ENCODE measurements at places on chromosomes 1 and 21.

DNA sequence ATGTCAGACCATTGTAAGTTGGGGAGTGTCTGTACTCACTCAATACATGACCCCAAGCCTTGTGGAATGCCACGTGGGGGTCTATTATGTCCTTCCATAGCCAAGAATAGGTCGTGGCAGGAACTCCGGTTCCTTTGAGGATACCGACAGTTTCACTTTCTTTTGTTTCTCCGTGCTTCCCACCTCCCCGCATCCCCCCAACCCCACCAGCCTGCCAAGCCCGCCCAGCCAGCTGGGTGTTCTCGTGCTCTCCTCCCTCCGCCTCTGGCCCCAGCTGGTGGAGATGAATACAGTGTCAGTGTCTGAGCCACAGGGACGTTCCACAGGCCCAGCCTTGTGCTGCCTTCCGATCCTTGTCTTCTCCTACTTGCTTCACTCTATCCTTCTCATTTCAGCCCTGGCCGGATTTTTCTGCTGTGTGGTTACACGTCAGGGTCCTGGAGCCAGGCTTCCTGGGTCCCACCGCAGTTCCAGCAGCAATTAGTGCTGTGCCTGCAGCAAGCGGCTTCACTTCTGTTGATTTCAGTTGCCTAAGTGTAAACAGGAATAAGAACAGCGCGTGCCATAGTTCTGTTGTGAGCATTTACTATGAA, 4.1 kb upstream of the AGTRAP start:
- no peak for DNase-seq

DNA sequence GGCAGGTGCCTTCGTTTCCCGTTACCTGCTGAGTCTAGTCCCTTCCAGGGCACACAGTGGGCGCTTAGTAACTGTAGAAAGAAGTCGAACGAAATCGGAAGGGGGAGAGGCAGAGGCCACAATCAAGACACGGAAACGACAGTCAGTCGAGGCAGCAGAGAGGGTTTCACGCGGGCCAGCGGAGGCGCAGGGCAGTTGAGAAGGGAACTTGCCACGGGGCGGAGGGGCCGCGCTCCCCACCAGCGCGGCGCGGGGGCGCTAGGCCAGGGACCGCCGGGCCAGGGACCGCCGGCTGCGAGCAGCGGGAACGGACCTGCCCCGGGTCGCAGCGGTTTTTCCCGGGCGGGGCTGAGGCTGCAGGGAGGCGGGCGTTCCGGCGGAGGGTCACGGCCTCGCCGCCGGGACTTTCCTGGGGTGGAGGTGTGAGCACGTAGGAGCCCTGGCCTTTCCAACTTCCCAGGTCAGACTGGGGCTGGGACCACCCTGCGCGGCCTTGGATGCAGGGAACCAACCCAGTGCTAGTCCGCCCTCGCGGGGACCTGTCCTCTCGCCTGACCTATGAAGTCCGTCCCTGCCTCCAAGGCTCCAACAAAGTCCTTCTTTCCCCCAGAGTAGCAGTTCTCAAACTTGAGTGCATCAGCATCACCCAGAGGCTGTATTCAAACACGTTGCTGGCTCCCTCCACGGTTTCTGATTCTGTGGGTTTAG, 150.1 kb upstream of the FGGY start:
- DNase-seq, result peak; percentile 29

GRCh38 chr21:14547834-14548513, 1.9 kb upstream of the SAMSN1 start:
- DNase-seq, result peak; percentile 45

DNA sequence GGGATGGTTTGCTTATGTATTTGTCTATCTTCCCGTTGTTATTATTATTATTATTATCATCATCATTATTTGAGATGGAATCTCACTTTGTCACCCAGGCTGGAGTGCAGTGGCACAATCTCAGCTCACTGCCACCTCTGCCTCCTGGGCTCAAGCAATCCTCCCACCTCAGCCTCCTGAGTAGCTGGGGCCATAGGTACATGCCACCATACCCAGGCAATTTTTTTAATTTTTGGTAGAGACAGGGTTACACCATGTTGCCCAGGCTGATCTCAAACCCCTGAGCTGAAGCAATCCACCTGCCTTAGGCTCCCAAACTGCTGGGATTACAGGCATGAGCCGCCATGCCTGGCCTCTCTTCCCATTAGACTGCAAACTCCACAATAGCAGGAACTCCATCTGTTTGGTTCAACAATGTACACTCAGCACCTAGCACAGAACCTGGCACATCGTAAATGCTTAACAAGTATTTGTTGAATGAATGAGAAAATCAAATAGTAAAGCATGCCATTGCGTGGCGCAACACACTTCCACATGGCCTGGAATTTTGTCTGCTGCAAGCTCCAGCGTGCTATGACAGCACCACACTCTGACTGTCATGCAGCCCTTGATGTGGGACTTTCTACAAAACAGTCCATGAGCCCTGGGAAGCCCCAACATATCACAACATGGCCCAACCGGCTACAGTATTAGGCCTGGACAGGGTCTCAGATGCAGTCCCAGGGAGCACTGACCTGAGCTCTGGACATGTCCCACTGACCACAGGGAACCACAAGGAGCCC, 3.8 kb upstream of the TINAGL1 start:
- DNase-seq, result no peak

DNA sequence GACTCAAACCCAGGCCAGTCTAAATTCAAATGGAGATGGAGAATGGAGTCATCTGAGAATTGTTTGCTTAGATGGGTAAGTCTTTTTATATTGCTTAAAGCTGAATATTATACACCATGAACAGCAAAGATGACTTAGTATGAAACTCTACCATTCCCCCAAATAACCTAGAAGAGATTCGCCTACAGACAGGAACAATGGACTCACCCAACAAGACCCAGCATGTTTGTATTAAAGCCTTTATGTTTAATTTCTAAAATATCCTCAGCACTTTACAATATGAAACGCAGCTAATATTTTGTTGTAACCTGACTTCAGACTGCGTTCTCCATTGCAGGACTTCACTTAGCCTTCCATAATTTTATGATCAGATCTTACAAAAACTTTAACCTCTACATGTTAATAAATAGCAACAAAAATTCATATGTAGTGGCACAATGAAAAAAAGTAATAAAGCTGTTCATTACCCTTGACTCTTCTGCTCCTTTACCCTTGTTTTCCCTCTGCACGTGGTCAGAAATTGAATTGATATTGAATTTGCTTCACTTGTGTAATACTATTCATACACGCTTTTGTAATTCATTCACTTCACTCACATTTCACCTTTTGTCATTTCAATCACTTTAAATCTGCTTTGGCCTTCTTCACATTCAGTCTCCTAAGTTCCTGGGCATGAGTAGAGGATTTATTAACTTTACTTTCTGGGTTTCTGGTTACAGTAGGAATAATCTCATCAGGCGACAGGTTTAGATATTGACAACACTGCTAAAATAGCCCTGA, 177.3 kb upstream of the PTBP2 start:
- DNase-seq, result no peak

DNA sequence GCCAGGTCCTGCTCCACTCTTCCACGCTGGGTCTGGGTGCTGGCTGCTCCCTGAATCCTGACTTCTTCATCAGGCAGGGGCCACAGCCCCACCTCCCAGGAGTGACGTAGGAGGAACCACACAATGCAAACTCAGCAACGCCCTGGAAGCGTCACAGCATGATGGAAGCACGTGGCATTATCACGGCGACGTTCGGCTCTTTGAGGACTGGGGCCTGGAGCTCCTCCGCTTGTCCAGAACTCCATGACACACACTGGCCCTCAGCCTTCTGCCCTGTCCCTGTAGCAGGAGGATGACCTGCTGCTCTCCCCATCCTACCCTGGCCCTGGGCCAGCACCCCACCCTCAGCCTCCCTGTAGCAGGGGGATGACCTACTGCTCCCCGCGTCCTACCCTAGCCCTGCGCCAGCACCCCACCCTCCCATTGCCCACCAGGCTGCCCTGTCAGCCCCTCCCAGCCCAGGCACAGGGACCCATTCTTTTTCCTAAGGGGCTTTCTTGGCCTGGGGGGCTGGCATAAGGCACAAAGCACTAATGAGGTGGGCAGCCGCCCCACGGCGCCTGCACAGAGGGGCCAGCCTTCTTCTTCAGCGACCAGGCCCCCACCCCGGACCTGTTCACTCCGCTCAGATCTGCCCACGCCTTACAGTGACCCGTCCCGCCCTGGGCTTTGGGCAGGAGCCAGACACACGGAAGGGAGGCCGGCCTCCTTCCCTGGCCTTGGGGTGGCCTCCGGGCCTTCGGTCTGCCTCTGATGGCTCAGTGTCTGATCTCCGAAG, 65.7 kb downstream of the DHRS3 start:
- no peak for DNase-seq

DNA sequence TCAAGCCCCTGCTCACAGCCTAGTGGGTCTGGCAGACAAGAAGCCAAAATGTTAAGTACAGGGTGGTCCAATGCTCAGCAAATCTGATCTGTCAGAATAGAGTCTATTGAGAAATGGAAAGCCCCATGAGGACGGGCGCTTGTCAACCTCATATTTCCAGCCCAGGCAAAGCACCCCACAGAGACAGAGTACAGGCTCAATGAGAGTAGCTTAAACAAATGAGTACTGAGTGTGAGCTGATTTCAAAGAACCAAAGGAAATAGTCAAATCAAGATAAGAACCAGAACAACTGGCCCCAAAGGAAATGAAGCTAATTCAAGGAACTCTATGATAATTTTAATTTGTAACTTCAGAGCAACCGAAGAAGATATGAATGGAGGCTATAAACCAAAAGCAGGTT, 44.6 kb upstream of the SLC30A1 start:
- no peak for DNase-seq

DNA sequence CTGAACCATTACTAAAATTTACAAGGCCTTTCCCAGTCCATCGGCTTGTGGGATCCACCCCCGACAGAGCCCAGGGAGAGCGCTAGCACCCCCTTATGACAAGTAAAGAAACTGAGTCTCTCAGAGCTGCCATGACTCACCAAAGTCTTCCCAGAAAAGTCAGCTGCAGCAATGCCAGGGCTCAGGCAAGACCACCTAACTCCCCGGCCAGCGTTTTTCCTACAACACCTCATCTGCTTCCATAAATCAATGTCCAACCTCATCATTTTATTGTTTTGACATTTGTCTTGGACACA, 15.0 kb downstream of the DHCR24 start:
- no peak for DNase-seq

DNA sequence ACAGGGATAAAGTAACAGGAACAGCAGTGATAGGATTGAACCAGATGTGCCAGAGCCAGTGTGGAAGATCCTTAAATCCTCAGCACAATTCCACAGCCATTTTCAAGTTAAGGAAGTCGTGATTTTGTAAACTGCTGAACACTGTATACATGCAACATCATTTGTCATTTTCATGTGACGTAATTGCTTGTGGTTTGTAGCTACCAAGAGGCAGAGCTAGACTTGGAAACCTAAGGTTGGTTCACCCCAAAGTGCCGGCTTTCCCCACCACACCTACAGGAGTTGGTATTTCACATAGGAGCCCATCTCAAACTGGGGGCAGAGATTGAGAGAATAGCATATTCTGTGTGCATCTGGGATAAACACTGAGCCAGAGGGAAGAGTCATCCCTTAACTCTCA, 113.9 kb downstream of the CAPN8 start:
- DNase-seq, result no peak

DNA sequence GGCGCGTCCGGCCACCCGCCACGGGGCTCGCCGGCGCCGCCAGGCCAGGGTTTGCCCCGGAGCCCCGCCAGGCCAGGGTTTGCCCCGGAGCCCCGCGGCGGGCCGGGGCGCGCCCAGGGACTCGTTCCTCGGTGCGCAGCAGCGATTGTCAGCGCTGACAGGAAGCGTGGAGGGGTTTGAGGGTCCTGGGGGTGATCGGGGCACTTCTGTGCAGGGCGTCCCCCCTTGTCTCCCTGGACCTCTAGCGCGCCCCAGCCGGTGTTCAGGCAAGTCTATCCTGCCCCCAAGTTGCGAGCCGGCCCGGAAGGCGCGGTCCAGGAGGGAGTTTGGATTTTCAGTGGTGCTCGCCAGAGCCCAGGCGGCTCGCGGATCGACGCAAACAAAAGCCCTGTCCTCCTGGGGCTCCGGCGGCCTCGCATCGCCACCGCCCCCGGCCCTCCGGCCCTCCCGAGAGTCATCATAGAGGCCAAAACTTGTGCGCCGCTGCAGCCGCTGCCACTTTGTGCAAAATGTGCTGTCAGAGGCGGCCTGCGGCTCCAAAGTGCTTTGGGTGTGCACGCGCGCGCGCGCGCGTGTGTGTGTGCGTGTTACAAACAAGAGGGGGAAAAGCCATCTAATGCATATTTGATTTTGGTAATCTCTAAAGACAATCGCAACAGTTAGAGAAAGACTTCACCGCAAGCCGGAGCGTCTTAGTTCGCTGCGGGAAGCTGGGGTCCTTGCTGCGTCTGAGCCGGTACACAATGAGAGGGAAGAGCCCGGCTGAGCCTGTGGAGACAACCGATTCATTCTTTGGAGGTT, 1.0 kb downstream of the ROR1 start:
- DNase-seq, result no peak

DNA sequence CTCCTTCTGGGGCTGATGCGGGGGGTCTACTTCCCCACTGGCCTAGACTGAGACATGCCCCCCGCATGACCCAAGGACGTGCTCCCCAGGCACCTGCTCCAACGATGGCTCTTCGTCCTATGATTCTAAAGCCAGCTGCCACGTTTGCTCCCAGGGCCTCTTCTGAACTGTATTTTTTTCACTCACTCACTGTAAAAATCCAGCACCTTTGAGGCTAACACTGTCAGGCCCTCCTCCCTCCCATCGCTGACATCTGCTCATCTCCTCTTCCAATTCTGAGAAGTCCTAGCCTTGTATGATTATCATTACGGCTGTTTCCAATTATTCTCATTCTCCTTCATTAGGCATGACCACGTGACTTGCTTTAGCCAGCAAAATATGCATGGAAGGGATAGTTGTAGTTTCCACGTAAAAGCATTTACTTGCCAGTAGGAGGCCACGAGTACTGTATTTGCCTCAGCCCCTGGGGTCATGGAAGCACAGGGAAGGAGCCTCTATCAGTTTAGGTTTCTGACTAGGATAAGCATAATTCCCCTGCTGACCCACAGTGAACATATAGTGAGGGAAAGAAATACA, 19.1 kb upstream of the EDN2 start:
- DNase-seq, result no peak

DNA sequence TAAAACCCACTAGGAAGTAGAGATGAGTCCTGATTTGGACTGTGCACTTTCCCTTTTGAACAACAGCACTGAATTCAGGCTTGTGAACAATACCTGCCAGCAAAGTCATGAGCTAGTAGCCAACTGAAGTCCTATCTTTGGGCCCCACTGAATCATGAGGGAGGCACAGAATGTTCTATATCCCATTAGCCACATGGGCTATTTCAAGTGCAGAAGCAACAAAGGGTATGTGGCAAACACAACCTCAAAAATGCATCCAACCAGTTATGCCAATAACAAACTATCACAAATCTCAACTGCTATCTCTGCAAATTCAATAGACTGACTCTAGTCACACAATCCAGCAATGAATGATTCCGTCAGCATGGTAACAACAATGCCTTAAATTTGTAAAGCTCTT, 276.0 kb downstream of the MRPL39 start:
- no peak for DNase-seq

- DNase-seq, result peak; percentile 64
These were observed 27.8 kb upstream of the NFASC start for GRCh38 chr1:204842892-204843291.

- DNase-seq, result no peak
These were observed 10.3 kb downstream of the RCC2 start for GRCh38 chr1:17429183-17429582.
